ENCODE measurements at places on chromosomes 13 and 19.

DNA sequence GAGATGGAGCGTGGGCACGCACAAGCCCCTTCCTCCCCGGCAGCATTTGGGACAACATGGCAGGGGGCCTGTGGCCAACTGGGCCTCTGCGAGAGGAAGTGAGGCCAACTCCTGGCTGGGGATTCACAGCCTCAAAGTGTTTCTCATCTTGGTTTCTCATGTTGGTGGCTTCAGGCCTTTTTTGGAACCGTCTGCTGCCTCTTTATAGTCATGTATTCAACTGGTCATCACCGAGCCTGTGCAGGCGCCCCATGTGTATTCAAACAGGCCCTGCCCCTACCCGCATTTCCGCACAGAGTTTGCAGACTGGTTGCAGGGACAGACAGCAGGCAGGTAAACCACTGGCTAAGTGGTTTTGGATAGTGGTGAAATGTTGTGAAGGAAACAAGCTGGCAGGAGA lies 17.3 kb upstream of the RELB start:
- no peak for DNase-seq

DNA sequence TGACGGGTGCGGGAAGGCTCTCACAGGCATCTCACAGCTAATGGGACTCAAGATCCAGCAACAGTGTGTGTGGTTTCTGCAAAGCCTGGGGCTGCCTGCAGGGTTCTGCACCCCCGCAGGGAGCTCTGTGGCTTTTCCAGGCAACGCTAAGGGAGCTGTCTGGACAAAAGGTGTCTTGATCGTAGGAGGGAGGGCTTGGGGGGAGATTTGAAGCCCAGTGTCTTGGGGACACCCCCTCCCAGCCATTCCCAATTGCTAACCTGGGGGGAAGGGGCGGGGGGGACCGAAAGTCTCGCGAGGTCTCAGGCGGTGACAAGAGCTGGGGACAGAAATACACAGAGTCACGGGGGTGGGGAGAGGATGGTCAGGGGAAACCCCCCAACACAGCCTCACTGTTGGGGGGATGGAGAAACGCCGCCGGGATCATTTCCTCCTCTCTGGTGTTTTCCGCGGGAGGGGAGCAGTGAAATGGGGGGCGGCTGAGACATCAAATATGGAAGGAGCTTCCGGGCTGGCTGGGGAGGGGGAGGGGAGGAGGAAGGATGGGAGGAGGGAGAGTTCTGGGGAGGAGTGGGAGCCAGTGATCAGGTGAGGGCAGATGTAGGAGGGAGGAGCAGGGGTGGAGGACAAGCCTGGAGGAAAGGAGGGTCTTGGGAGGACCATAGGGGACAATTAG lies 13.3 kb downstream of the KCNC3 start:
- DNase-seq, result peak; percentile 22

DNA sequence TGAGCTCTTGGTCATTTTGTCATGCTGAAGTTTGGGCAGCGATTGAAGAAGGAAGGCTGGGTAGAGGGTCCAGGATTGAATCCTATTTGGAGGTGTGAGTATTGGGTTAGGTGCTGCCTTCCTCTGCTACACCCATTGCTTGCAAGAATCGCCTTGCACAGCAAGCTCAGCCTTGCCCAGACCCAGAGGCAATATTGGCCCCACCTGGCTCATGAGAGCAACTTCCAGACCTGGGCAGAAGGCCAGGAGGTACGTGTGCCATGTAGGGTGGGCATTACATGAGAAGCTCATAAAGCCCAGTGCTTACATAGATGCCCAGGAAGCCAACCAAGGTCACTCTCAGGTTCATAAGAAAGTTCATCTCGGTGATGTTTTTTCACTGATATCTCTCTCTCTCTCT lies 718.0 kb downstream of the EFNB2 start:
- DNase-seq, result no peak

GRCh38 chr19:488505-489417 lies 7.5 kb upstream of the MADCAM1 start:
- peak; percentile 96 for DNase-seq

DNA sequence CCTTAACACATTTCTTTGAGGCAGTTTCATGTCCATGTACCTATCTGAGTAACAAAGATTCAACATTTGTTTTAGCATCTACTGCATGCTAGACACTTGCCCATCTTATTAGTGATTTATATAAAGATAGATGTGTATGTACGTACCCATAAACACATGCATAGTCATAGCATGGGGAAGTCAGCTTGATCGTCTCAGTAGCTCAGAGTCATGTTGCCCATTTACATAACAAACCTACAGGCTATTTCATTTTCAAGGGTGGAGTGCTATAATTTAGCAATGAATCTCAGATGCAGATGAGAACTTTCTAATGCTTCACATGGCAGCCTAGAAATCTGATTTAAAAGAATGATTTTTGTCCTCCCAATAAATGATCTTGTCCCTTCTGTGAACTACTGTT lies 23.5 kb downstream of the FLT1 start:
- DNase-seq, result peak; percentile 49

GRCh38 chr19:38856813-38857212 lies 7.0 kb upstream of the HNRNPL start:
- DNase-seq, result no peak

GRCh38 chr13:110923086-110923485 lies 8.2 kb upstream of the ANKRD10 start:
- no peak for DNase-seq

DNA sequence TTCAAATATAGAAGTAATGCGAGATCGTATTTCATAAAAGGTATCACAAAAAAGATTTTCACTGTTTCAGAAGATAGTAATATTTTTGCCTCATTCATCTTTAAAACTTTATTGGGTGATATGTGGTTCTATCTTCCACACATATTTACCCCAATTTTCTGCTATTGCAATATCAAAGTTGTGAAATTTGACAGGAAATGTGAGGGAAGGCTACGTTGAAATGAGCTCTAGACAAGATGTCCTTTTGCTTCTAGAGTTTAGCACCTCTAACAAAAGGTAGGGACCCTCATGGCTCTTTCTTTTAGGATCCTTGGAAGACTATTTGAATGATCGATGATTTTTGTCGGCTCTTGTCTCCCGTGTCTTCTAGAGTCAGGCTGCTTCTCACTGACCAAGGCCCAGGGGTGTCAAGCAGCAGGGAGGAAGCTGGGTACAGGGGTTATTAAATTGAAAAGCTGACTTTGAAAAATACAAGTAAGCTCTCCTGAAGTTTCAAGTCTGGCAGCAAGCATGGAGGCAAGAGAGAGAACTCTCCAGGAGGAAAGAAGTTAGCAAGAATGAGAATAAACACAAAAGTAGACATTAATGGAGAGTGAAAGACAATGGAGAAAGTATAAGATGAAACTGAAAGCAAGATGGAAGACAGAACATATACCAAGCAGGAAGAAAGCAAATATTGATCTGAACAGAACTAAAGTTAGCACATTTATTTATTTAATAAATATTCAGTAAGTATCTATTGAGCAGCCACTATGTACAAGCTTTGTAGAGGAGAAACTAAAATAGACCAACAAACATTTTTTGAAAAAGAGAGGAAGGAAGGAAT lies 73.4 kb downstream of the RUBCNL start:
- no peak for DNase-seq

DNA sequence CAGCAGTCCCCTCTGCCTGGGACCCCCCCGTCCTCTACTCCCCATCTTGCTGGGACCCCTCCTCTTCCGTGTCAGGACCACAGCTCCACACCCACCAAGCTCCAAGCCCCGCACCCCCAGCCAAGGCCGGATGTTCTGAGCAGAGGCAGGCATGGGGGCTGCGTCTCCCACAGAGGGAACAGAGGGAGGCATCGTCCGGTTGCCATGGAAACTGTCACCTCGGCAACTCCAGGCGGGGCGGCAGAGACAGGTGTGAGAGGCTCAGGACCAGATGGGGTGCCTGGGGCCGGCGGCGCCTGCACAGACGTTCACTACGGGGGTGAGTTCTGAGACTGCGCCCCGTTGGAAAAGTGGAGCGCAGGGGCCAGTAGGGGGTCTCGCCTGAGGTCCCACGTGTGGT lies 5.4 kb downstream of the RNU6-9 start:
- DNase-seq, result no peak

DNA sequence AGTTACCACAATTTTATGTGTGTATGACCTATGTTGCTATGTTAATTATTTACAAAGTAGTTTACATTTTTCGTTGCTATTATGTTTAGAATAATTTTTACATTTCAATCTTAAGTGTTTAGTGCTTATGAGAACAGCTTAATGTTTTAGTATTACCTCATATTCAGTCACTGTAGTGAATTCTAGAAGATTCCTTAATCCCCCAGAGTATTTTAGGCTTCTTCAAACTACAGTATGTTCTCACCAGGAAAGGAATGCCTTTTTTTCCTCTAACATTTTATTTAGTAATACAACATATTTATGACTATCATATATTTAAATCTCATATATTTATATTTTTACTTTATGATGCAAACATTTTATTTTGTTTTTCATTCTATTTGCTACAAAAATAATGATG lies 612.1 kb upstream of the KLHL1 start:
- no peak for DNase-seq

- no peak for DNase-seq
These were observed 14.3 kb upstream of the QTRT1 start for GRCh38 chr19:10686661-10687517.
